ENCODE measurements at places on chromosomes 7 and 10. TPM values are rescaled to one million over a fixed set of nuclear protein-coding genes. Genes with fewer than 3 reads are reported as not detected.

DNA sequence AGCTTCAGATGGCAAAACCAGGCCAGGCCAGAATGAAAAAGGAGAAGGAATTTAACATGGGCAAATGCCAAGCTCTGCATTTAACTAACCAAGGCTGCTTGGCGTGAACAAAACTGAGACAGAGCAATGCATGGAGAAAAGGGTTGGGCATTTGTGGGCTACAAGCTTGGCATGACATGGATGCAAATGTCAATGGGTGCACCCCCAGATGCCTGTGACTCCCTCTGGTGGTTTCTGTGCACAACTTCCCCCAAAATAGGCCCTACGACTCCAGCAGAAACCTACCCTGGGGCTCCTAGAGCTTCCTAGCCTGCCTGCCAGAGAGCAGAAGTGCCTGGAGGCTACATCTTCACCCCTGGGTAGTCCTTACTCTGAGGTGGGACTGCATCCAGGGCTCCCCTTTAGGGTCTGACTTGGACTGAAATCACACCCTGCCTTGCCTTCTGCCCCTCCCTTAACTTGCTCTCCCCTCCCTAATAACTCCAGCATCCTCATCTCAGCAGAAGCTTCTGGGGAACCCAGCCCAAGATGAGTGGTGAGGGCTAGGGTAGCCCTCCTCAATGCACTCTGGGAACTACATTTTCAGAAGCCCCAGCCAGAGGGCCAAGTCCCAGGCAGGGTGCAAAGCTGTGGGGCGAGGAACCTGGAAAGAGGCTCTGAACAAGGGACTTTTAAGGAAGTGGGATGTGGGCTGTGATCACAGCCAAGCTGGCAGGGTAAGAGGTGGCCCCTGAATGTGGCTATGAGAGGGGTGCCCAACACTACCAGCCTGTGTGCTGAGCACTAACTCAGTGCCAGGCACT, 11.3 kb downstream of the GPRIN2 start:
- no peak for DNase-seq

CALN1 gene
- total RNA-seq: not detected

DNA sequence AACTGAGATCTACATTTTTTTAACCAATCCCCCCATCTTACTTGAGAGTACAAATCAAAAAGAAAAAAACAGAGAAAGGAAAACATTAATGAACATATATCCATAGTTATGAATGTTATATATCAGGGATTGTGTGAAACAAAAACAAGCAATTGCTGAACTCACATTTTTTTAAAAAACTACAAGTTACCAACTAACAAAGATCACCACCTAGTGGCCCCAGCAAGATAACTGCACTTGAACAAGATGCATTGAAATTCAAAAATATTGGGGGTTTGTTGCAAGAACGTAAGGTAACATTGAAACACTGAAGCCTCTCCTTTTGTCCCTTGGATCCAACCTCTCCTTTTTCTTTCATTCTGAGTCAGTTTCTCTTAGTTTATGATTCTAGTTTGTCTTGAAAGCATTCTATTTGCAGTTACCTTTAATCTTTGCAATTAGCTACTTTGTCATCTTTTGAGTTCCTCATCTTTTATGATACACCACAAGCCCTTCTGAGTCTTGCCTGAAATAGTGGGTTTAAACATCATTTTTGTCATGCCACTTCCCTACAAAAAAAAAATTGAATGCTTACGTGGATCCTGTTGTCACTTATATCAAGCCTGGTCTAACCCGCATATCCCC, 87.3 kb upstream of the TES start:
- no peak for DNase-seq

DNA sequence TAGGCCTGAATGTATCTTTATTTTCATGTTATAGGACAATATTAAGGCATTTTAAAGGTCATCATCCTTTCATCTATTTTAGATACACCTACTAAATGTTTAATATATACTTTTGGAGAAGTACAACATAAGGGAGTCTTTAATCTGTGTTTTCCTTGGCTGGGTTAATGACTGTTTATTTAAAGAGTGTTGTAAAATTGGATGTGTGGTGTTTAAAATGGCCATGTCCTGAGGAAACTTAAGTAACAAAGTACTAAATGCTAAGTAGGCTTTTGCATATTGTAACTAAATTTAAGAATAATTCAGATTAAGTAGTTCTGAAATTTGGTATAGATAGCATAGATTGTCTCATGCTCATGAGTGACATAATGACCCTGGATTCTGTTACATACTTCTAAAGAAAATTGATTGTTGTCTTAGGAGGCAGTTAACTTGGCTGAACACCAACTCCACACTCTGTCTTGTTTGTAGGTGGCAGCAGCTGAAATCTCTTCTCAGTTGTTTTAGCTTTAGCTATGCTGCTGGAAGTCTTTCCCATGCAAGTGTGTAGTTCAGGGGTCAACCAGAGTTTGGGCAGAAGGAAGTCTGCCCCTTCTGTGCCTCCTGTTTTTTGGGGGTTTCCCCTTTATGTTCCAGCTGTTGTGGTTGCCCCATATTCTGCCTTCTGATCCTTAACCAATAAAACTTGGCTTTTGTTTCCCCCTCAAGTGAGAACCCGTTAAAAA, 29.2 kb downstream of the DLD start:
- no peak for DNase-seq

SUGCT gene
- 4.4 TPM for total RNA-seq

Data from CD4-positive, alpha-beta memory T cell (primary cell).